ENCODE measurements at places on chromosomes 6 and 20.

- no peak for DNase-seq
Observed at GRCh38 chr6:86848986-86849385, 88.3 kb upstream of the HTR1E start.

DNA sequence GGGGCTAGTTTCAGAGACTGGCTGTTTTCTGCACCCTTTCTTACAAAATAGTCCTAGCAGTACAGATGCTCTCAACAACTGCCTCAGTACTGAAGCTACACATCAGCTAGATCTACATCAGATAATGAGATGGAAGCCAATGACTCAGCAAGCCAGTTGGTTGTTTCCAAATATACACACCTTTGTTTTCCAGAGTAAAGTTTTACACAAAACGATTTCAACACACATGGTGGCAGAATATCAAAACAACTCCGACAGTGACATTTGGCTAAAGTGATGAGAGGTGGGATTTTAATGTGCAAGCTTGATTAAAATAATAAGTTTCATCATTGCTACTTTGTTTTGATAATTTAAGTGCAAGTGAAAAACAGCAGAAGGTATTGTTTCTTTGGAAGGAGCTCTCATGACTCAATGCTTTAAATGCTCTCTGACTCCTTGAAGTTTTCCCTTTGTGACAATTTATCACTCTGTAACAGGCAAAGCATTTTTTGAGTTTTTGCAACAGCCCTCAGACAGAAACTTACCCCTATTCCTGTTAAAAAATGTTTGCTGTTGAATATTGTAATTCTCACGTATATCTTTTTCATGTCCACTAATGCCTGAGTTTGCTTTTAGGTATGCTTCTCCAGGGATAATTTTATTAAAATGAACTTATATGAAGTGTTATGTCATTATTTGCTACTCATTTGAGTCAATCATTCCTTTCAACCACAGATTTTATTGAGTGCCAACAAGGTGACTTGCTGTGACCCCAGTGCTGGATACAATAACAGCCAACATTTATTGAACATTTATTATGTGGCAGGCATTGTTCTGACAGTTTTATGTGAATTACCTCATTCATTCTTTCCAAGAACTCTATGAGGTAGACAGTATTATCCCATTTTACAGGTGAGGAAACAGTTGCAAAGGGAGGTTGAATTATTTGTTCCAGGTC, 882.0 kb downstream of the TFAP2A start:
- DNase-seq, result no peak

- no peak for DNase-seq
Observed at GRCh38 chr6:9496837-9497236, 918.0 kb downstream of the TFAP2A start.

DNA sequence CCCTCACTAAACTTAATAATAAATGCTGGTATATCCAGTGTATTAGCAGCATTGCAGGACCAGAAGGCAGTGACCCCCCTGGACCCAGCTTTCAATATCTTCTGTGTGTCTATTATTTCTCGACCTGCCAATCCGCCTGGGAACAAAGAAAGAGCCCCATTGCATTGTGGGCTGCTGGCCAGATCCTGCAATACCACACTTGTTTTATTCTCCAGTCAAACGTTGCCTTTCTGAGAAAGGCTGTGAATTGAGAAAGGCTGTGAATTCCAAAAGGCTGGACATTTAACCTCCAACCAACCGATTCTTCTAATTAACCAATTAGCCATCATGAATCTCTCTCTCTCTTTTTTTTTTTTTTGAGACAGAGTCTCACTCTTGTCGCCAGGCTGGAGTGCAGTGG, 1.5 kb upstream of the MTO1 start:
- DNase-seq, result no peak

- DNase-seq, result peak; percentile 63
Observed at GRCh38 chr6:28218312-28219248, 6.5 kb upstream of the ZSCAN9 start.

DNA sequence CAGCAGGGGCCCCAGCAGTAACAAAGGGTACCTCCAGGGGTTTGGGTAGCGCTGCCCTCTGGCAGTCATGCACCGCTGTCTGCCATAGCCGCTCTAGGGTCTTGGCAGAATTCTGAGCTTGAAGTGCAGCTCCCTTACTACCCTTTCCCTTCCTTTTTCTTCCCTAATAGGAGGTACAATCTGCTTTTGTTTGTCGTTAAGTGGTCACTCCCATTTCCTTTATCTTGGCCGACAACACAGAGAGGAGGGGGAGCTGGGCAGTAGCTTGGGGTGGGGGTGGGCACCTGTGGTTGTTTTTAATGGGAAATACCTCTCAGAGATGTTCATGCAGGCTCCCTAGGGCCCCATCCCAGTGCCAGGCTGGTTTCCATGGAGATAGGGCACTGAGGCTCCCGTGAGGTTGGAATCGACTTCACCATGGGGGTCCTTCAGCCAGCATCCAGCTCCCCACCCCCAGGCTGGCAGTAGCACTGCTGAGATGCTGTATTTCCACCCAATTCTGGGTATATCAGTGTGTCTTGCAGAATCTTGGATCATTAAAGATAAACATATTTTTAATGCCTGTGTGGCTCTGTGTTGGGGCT, 18.6 kb downstream of the CCDC167 start:
- DNase-seq, result peak; percentile 27

DNA sequence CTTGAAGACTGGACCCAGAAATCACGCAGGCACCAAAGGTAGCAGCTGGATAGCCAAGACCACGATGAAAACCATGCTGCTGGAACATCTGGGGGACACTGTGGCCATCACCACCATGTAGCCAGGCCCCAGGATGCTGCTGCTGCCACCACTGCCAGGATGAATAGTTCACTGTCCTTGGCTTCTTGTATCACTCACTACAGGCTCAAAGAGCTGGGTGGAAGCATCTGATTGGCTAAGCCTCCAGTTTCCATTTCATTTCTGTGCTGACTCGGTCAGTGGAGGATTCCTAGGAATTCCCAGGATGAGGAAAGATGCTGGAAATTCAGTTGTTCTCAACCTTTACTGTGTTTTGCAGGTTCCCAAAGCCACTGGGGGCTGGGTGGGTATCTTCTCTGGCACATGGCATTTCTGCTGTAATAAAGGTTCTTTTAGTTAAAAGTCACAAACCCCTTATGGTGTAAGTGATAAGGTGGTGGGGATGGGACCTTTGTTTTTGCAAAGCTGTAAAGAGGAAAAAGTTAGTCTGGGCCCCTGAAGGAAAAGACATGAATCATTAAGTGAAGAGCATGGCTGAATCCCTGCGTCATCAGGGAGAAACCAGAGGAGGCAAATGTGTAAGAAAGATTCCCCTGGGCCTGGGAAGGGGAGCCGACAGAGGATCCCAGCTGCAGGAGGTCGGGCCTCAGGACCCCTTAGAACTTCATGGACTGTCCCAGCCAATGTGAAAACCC, 75.6 kb upstream of the RNF24 start:
- no peak for DNase-seq

DNA sequence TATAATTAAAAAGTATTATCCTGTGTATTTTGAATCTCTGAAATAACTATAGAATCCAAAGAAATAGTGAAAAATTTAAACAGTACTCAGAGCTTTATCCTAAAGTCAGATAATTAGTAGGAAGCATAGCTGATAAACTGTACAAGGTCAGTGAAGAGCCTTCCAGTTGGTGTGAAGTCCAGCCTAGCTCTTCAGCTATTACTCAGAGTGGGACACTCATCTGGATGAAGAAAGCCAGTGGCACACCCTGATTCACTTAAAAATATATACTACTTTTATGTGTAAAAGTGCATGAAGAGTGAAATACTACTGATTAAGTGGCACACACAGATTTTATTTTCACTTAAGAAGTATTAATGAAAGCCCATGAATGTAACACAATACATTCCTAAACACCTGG, 3.1 kb downstream of the IFNGR1 start:
- no peak for DNase-seq

GRCh38 chr20:59101961-59102360, 59.4 kb upstream of the PRELID3B start:
- no peak for DNase-seq

Measured in NCI-H524 (cell line).